Pons (tissue), 1 donor: ENCODE measurements at places on chromosomes 4 and X.

DNA sequence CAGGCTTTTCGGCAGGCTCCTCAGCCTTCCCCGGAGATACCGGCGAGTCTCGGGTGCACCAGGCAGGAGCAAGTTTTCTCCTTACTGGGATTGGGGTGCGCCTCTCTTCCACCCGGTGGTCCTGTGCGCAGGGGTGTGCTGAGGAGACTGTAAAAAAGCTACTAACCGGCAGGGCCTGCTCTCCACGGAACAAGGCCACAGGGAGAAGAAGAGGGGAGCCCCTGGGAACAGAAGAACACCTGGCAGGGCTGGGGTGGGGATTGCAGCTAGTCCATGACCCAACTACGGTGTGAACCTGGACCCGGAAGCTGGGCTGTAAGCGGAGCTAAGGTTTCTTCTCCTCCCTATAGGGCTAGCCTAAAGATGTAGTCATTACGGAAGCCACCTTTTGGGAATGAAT, 17.7 kb upstream of the ZIC3 start:
- no peak for DNase-seq

- DNase-seq: no peak
Observed at GRCh38 chr4:38230121-38230801, 270.1 kb downstream of the PTTG2 start.

GRCh38 chr4:5708449-5709206, at the start of gene EVC2:
TSS of gene EVC2 (minus strand) at chr4:5708559. CDS start at chr4:5708513, 46 bp downstream.
- no peak for DNase-seq

DNA sequence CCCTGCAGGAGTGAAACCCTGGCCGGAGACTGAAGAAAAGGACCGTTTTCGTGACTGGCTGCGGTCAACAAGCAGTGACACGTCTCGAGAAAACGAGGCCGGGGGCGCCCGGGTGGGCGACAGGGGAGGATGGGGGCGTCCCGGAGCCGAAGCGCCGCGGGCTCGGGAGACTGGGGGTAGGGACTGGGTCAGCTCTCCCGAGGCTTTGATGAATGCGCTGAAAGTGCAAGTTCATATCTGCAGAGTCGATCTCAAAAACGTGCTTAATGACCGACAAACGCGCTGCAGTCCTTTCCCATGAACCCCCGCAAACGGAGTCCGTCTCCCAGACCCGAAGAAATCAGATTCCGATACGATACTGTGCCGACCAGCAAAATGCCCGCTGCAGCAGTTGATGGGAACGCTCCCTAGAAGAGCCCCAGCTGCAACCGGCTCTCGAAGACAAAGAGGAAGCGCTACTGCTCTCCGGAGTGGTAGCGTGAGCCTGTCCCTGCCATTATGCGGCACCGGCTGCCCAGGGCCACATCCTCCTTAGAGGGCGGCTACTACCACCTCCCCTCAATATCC, 806 bp upstream of the CD99L2 start:
- DNase-seq: peak; percentile 46

DNA sequence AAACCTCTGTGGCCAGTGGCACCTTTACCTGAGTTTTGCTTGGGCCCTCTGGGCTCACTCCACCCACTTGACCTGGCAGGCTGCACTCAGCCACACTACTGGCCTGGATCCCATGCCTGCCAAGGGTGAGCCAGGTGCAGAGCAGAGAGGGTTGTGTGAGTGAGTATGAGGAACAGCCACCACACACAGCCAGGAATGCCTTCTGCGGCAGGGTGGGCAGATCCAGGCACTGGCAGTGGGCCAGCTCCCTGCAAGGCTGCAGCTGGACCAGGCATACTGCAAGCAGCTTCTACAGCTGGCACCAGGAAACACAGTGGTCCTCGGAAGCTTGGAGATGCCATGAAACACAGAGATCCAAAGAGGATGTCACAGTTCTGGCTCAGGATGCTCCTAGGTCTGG, 570.1 kb upstream of the ACTRT1 start:
- DNase-seq: no peak

- no peak for DNase-seq
Observed at GRCh38 chrX:13569479-13570260, at the start of gene EGFL6. TSS of gene EGFL6 (plus strand) at chrX:13569601. CDS start at chrX:13569862, 261 bp downstream.

GRCh38 chr4:101123231-101123630, 224.1 kb downstream of the PPP3CA start:
- DNase-seq: no peak

DNA sequence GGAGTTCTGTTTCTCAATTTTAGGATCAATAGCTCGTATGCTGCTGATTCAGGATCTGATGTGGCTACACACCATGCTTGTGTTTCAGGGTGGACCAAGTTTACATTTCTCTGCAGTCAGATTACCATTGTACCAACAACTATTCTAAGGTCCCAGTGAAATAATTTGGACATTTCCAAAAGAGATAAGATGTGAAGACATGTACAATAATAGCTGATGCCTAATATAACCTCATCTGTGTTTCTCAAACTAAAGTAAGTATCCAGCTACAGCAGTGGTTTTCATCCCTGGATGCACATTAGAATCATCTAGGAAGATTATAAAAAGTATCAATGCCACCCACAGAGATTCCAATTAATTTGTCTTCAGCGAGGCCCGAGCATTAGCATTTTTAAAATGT, 209.7 kb downstream of the ANTXR2 start:
- no peak for DNase-seq

GRCh38 chr4:90198086-90198847, 71.1 kb downstream of the CCSER1 start:
- no peak for DNase-seq

GRCh38 chr4:38920186-38920585, 52.6 kb downstream of the FAM114A1 start:
- no peak for DNase-seq

DNA sequence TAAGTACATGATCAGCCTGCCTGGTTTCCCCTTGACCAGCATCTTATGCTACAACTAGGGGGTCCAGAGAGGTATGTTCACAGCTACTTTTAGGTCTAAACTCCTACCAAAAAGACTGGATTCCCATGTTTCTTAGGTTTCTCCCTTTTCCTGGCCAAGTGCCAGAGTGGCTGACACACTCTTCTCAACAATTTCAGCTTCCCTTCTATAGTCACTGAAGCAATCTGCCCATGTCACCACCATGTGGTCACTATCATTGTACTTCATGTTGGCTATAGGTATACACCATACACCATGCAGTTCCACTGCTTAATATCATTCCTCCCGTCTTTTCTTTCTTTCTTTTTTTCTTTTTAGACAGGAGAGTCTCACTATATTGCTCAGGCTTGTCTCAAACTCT, 66.9 kb downstream of the KLHL13 start:
- no peak for DNase-seq

DNA sequence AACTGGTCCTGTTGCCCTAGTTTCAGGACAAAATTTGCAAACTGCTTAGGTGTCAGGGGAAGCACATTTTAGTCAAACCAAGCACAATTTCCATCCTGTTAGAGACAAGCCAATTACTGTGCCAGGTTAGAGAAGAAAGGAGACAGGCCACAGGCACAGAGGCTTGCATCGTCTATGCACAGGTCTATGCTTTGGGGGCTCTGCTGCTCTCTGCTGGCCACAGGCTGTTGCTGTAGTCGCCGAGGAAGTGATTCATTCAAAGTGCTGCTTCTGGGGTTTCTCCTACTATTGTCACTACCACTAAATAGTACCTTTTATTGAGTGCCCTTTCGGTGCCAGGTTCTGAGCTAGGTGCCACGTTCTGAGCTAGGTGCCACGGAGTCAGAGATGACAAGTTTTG, 45.5 kb downstream of the VGLL1 start:
- DNase-seq: peak; percentile 19

DNA sequence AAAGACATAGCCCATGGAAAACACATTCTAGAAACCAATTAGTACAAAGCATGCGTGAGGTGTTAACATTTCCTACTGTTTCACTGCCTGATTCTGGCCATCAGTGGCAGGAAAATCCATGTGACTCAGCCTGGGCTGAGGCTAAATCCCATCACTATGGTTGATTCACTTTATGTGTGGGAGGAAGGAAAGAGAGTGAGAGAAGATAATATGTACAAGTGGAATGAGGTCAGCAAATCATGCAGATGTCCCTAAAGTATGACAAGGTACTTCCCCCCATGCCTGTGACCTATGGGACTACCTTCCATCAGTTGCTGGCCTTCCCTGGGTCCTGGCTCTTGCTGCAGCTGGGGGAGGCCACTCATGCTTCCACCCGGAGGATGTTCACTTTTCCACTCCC, 64.2 kb upstream of the MAP3K15 start:
- DNase-seq: no peak

GRCh38 chr4:74583757-74584156, 138.8 kb downstream of the AREG start:
- no peak for DNase-seq

- no peak for DNase-seq
Observed at GRCh38 chrX:148567229-148567628, 66.8 kb downstream of the AFF2 start.

- no peak for DNase-seq
Observed at GRCh38 chr4:61540944-61541343, 340.8 kb downstream of the ADGRL3 start.

- no peak for DNase-seq
Observed at GRCh38 chr4:135476272-135476671, 1274.7 kb upstream of the PABPC4L start.

DNA sequence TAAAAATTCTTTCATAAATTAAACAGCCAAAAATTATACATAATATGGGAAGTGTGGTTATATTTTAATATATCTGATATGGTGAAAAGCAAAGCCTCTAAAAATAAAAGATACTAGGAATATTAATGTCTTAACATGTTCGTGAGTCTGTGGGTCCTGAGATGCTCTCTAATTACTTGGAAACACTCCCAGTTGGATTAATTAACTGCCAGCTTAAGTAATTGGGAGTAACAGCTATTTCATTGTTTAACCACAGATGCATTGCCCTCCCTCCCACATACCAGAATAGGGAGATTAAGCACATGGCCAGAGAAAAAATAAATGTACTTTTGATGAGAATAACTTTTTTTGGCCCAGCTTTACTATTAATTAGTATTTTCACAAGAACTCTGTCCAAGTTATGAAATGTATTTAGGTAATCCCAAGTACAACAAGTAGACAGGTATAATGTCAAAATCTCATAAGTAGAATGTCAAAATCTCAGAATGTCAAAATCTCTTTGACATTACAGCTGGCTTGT, 79.7 kb downstream of the BTC start:
- DNase-seq: no peak

GRCh38 chr4:40388239-40388638, 53.1 kb downstream of the CHRNA9 start:
- DNase-seq: no peak

DNA sequence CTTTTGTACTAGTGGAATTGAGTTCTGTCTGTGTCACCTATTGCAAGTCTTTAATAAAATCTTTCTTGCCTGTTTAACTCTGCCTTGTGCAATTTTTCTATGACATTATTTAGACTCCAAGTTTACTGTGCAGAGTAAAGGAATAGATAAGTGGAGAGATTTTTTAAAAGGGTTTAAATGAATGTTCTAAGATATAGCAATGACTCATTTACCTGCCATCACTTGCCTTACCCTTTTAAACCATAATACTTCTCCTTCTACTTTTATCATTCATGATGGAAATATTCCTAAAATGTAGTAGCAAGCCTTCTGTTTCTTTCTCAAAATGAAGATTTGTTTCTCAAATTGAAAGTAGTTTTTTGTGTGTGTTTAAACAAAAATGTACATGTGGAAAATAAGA, 782.8 kb upstream of the MAGEB2 start:
- DNase-seq: no peak
